Activated T-cell treated with anti-CD3 and anti-CD28 coated beads, Interleukin-2, amount 50 U/mL, for 1 hour (primary cell): ENCODE measurements at places on chromosomes 7 and 10.

- DNase-seq = no peak
These were observed 1095.4 kb upstream of the CELF2 start for GRCh38 chr10:9922126-9922870.

DNA sequence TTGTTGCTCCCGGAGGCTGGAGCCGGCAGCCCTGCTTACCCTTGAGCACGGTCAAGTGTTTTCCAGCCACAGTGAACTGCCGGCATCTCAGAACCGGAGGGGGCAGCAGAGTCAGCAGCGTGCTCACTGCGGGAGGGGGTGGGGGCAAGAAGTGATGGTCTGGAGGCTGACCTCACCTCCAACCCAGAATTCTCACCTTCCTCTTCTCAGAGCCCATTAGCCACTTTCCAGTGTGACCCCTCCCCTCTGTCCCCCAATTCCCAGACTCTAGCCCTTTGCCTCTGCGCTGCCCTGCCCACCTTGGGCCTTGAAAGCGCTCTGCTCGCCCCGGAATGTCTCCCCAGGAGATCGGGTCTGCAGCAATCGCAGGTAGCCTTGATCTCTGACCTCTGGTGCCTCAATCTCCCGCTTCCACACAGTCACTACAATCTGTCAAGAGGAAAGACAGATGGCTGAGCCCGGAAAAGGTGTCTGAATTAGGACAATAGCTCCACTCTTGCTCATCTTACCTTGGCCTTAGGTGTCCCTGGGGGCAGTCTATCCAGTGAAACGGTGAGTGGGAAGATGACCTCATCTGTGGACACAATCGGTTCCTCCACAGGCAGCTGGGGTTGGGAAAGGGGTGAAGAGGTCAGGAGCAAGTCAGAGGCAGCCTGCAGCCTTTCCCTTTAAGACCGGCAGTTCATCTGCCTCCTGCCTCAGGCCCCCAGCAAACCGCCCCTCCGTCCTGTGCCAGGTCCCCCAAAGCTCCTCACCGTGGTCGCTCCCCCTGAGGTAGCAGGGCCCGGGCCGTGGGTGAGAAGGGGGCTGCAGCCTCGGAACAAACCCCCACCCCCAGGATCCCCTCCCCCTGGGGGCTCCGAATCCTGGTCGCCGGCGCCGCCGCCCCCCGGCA lies 942 bp downstream of the TRAPPC14 start:
- no peak for DNase-seq

DNA sequence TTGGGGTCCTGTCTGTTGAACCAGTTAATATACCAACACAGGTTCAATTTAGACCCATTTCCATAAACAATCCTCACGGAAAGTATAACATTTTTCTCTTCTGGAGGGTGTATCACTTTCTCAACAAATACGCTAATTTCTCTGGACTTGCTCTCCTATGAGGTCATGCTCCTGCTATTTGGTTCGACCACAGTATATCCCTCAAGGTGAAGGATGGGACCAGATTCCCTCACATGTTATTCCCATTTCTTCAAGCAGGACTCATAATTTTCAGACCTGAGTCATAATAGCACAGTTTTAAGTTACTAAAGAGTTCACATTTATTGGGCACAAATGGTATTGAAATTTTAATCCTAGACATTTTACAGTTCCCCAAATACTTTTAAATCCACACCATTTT lies 57.2 kb downstream of the ADAM12 start:
- no peak for DNase-seq

DNA sequence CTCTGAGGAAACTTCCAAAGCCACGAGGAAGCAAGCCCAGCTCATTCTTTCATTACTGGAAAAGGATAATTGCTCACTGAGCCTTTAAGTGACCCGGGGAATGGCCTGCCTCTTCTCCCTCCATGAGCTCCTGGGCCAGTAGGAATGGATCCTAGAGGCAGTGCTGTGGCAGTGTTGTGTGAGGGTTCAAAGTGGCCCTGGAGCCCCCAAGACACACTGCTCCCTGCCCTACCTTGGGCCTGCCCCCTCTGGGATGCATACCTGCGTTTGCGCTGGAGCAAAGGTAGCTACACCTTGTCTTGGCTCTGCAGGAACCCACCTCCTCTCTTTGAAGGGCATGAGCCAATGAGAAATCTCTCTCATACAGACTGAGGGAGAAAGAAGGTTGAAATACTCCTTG lies 115.8 kb upstream of the ANLN start:
- no peak for DNase-seq

GRCh38 chr10:79244841-79245504 lies 102.3 kb upstream of the PPIF start:
- DNase-seq = no peak

DNA sequence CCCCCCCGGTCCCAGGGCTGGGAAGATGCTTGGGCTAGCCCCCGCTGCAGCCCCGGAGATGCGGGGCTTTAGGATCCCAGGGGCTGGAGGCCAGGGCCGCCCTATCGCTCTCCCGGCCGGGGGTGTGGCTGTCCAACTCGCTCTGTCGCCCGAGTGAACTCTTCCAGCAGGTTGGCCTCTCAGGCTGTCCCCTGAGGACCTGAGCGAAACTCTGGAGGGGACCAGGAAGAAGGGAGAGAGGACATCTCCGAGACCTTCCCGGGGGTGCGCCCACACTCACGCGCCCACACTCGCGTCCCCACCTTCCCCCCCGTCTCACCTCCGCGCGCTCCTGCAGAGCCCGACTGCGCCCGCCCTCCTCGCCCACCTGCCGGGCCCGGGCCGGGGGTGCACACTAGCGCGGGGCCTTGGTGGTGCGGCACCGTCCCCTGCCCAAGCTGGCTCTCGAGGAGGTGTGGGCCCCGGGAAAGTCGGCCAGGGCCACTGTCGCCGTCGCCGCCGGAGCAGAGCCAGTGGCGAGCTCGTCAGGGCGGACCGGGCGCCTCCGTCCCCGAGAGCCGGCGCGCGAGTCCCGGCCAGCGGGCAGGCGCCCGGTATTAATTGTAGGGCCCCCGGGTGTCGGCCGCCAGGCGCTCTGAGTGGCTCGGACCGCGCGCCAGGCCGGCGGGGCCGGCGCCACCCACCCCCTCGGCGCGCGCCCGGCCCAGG lies 101.7 kb upstream of the SVIL start:
- peak; percentile 46 for DNase-seq

GRCh38 chr7:133300811-133301210 lies 47.9 kb downstream of the EXOC4 start:
- DNase-seq = no peak

GRCh38 chr7:156614434-156615264 lies 25.9 kb upstream of the RNF32 start:
- no peak for DNase-seq

DNA sequence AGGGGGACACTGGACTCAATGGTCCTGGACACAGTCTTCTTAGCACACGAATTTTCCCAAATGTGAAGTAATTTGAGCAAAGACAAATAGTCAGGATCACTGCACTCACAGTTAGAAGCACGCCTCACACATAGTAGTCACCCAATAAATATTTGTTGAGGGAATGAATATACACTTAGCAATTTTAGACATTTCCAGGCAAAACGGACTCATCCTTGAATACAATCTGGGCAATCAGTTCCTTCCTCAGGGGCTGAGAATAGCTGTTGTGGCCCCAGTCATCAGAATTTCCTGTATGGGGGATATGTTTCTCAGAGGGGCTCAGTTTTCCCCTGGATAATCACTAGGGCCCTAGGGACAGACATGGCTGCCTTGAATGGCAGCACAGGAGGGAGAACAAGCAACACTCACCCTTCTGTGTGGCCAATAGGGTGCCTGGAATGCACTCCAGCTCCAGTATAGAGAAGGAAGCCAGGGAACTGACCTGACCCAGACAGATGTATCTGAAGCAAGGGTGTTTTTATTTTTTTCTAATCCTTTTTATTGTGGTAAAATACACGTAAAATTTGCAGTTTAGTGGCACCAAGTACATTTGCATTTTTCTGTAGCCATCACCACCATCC lies 282.7 kb upstream of the ZNF32 start:
- DNase-seq = no peak

- DNase-seq = no peak
These were observed 71.9 kb downstream of the MRPL32 start for GRCh38 chr7:43004082-43004481.
